Kidney glomerular epithelial cell (primary cell): ENCODE measurements at places on chromosomes 2 and 18.

DNA sequence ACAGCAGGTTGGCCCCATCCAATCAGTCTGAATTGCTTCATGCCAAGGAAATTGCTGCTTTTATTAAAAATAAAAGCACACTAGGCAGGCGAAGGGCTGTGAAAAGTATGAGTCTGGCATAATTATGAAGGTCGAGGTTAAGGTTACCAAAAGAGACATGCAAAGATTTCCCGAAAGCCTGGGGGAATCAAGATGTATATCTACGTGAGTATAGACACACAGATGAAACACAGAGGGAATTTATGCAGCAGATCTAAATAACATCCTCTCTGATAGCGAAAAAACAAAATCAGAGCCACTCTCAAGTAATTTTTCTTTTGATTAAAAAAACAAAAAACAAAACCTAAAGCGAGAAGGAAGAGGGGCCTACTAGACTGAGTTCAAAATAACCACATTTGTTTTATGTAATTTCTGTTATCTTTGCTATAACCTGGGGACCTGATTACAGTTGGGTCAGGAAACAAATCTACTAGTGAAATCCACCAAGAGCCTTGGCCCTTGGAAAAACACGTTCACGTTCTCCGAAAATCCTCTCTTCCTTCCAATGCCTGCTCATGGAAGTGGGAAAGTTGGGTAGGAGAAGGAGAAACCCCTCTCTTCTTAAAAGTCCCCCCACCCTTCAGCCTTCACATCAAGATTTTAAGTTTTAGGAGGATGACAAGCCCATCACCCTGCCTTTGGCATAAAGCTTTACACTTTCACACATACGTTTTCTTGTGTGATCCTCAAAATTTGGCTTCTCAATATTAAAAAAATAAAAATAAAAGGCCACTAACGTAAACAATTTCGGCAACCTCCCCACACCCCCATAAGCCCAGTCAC is 1.4 kb downstream of the AAK1 start:
- no peak for DNase-seq

DNA sequence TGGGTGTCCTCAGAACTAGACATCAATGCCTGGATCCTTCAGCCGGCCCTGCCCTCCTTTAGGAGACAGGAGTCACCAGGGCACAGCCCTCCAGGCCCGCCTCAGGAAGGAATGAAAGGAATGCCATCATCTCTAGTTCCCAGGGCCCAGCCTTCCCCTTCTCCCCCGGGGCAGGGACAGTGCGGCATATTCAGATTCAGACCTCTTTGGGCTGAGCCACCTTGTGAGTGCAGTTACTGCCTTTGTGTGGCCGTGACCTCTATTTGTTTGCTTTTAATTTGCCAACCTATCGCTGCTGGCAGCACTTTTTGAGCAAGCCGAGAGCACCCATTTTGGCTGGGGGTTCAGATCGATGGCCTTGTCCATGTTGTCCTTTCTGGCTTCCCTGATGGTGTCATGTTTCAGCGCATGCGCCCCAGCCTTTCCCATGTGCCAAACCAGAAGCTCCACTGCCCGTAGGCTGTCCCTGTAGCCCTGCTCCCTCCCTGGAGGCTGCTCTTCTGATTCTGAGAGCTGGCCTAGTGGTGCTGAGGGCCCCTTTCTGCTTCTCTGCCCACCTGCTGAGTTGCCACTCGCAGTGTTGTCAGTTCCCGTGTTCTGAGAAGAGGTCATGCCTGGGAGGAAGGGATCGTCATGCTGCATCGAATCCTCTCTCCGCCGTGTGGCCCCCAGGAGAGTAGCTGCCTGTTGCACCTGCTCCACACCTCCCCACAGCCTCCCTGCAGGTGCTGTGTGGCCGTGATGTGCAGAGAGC is 10.9 kb downstream of the ANKRD23 start:
- peak; percentile 42 for DNase-seq

GRCh38 chr2:3099145-3099859 is 278.3 kb downstream of the EIPR1 start:
- no peak for DNase-seq

- DNase-seq = no peak
Measured at GRCh38 chr2:64295326-64296139, 151.3 kb upstream of the PELI1 start.

DNA sequence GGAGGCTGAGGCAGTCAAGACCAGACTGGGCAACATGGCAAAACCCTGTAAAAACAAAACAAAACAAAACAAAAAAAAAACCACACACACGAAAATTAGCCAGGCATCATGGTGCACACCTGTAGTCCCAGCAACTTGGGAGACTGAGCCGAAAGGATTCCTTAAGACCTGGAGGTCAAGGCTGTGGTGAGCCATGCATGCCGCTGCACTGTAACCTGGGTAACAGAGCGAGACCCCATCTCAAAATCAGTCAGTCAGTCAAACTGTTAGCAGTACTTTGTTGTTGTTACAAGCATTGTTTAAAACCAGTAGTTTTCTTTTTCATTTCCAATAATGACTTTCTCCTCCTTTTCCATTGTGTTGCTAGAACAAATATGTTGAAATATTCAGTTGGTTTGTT is 21.7 kb downstream of the EPB41L5 start:
- peak; percentile 44 for DNase-seq

DNA sequence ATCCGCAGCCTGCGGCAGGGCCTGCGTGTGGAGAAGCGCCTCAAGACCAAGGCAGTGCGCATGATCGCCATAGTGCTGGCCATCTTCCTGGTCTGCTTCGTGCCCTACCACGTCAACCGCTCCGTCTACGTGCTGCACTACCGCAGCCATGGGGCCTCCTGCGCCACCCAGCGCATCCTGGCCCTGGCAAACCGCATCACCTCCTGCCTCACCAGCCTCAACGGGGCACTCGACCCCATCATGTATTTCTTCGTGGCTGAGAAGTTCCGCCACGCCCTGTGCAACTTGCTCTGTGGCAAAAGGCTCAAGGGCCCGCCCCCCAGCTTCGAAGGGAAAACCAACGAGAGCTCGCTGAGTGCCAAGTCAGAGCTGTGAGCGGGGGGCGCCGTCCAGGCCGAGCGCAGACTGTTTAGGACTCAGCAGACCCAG is 5.4 kb downstream of the GPR17 start:
- DNase-seq = no peak

DNA sequence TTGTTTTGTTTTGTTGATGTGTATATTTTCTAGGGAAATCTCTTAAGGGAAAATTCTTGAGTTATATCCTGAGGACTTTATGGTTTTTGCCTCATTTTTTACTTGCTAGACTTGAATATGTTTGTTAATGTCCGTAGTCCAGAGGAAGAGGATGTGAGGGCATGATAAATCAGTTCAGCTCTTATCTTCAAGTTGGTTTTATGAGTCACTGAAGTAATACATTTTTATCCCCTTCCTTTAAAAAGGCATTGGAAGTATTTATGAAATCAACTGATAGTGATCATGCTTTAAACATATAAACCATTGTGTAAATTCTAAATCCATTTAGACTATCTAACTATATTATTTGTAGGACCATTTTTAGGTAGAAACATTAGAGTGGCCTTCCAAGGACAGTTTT is 43.9 kb upstream of the CYBRD1 start:
- DNase-seq = no peak

DNA sequence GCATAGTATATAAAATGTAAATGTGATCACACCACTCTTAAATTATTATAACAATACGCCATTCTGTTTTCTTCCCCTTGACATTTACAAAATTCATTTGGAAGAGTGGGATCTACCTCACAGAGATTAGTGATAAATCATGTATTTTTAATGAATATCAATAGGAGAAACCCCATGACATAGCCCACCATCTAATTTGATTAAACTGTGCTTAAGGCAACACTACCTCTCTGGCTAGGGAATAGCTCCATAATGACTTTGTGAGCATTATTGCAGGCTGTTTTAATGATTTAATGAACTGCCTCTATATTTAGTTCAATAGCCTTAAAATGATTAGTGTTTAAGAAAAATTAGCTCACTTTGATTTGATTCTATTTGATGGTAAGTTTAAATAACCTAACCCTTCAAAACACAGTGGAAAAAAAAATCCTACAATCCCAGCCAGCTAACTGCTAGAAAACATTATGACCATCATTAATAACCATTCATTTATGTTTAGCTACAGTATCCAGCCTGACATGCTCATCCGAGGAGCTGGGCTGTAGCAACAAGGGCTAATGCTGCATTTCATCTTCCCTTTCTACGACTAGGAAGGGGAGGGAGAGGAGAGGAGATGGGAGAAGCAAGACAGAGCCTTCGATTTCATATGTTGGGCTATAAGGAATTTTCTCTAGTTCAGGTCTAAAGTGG is 75.3 kb upstream of the BCL11A start:
- DNase-seq = no peak

DNA sequence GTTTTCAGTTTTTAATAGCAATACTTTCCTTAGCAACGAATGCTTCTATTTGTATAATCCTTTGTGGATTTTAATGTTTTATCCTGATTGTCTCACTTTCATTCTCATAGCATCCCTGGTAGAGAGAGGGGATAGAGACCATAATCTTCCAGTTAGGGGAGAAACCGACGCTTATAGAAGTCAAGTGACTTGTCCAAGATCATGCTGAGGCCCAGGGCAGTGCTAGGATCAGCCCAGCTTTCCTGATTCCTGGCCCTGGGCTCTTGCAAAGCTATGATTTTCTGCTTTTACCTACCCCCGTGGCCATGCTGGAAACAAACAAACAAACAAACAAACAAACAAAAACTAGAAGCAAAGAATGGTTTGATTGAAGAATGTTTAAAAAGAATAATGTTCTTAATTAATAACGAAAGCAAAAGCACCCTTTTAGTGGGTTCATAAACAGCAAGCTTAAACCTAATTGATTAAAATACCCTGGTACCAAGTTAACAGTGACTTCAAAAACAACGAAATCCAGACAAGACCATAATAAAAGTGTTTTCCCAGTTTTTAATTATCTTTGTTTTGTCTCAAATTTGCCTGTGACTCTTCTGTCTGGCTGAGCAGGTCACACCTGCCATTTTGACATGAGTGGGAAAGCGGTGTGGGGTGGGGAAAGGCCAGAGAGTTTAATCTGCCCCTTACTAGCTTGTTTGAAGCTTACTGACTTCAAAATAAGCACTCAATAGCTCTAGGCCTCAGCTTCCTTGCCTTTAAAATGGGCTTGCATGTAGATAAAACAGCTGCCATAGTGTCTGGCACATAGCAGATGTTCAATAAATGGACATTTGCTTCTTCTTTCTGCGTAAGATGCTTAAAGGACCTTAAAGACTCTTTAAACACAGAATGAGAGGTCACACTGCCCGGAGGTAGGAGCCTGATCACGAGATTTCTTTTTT is 116.6 kb upstream of the MYCN start:
- no peak for DNase-seq

GRCh38 chr2:109402980-109403840 is 210.6 kb downstream of the SEPTIN10 start:
- DNase-seq = no peak

DNA sequence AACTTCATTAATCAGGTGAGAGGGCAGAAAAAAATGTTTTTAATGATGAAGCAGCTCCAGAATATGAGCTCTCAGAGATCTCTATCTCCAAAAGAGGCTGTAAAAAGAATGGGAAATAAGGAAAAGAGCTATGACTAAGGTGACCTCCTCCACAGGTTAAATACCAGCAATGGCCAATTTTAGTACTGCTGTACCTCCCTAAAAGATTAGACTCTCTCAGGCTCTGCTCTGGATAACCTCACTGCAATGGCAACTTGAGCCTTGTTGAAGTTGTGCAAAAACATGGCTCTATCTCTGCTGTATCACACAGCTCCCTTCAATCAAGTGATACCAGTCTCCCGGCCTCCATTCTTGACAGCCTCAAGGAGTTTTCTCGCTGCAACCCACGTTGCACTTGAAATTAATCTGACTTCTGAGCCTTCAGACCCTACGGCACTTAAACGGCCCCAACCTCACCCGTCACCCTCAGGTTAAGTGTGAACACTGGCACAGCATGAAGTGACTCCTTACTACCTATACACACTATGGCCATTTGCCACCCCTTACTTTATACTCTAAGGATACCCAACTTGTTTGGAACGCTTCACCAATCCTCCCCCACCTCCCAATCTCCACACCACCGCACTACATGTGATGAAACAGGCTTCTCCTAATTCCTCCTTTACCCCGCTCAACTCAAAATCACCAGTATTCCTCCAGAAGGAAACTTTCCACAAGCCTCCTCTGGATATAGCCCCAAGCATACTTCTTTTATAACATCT is 36.3 kb downstream of the SMAD2 start:
- DNase-seq = no peak

DNA sequence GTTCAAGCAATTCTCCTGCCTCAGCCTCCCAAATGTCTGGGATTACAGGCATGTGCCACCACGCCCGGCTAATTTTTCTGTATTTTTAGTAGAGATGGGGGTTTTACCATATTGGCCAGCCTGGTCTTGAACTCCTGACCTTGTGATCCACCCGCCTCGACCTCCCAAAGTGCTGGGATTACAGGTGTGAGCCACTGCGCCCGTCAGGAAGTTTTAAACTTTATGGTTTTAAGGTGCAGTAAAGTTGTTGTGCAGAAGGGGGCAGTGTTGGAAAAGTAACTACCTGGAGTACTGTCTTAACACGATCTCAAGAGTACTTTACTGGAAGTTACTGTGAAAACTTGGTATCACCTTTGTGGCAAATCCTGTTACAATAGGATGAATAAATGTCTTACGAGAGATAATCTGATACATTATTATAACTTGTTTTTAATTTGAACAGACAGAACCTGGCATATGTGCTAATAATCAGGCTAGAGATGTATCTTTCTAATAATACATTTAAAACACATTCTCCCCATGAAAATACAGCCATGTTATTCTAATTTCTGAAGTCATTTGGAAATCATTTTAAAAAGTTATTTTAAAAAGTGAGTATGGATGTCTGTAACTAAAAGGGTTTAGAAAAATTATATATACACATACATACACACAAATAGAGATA is 10.8 kb downstream of the SPDYA start:
- peak; percentile 40 for DNase-seq

DNA sequence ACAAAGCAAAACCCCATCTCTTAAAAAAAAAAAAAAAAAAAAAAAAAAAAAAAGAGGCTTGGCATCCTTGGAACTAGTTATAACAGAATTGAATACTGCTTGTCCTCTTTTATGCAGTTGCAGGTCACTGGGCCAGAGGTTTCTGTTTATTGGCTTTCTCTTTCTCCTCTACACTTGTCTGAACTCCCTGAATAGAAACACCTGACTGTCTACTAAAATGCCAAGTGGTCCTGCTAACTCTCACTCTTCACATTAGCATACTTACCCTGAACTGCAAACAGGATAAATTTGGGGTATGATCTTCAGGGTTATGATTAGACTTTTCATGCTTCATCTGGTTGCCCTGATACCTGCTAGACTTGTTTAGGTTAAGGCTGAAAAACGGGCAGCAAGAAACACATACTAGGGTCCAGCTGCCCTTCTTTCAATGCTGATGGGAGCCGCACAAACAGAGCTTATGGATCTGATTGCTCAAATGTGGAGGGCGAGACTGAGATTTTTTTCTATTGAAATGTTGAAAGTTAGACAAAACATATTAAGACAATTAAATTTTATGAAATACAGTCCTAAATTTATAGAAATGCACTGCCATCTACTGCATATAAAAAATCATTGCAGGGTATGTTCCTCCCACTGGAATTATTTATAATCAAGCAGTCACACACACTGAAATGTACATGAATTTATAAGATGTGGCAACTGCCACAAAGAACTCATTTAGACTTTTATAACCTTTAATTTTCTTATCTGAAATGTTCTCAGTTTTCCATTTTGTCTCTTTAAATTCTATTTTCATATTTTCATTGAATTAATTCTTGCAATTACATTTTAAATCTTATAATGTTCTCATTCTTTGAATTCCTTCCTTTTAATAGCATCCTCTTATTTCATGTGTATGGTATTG is 40.8 kb downstream of the GTF3C3 start:
- no peak for DNase-seq

GRCh38 chr2:106562268-106563186 is 75.4 kb downstream of the CD8B2 start:
- no peak for DNase-seq

GRCh38 chr2:17083902-17084301 is 418.3 kb upstream of the CYRIA start:
- DNase-seq = no peak
